ENCODE measurements at places on chromosomes 2 and 18. TPM values are rescaled to one million over a fixed set of nuclear protein-coding genes. Genes with fewer than 3 reads are reported as not detected.

SLC40A1 gene
- 6.3 TPM for total RNA-seq

PID1 gene
- 8.5 TPM for total RNA-seq

SERPINB4 gene
- total RNA-seq: not detected

DNPEP gene
- total RNA-seq: 95.2 TPM

SCG2 gene
- total RNA-seq: 0.32 TPM

PJVK gene
- total RNA-seq: 1.7 TPM

IL1A gene
- not detected for total RNA-seq

IL36A gene
- not detected for total RNA-seq

MEP1B gene
- total RNA-seq: not detected

CTLA4 gene
- not detected for total RNA-seq

GATA6 gene
- 0.12 TPM for total RNA-seq

VWA3B gene
- not detected for total RNA-seq

MAP2 gene
- total RNA-seq: 23.2 TPM

DSG1 gene
- not detected for total RNA-seq

OBSL1 gene
- total RNA-seq: 81.8 TPM

HOXD13 gene
- total RNA-seq: not detected

STON1 gene
- 19.3 TPM for total RNA-seq
